ENCODE measurements at places on chromosomes 4 and X.

DNA sequence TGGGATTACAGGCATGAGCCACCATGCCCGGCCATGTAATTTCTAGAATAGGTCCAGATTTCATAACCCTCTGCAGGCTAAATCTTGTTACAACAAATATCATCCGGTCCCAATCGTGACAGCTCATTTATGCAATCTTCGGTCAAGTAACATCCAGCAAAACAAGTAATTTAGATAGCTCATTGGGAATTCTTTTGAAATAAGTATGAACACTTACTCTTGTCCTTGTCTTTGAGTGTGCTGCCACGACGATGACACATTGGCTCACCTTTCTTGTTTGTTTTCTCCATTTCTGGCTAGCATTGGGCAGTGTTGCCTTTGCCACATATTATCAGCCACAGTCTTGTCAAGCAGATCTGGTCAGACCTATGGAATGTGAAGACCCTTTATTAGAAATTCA lies 92.0 kb downstream of the PHEX start:
- no peak for DNase-seq

GRCh38 chr4:187301923-187302322 lies 578.3 kb upstream of the FAT1 start:
- no peak for DNase-seq

GRCh38 chr4:119589165-119589564 lies 39.4 kb downstream of the PDE5A start:
- DNase-seq, result no peak

- DNase-seq, result no peak
Measured at GRCh38 chr4:82529322-82529721, 32.5 kb downstream of the TMEM150C start.

GRCh38 chrX:67922966-67923365 lies 379.1 kb downstream of the AR start:
- no peak for DNase-seq

GRCh38 chrX:70774223-70774622 lies 134.3 kb downstream of the TEX11 start:
- DNase-seq, result no peak

DNA sequence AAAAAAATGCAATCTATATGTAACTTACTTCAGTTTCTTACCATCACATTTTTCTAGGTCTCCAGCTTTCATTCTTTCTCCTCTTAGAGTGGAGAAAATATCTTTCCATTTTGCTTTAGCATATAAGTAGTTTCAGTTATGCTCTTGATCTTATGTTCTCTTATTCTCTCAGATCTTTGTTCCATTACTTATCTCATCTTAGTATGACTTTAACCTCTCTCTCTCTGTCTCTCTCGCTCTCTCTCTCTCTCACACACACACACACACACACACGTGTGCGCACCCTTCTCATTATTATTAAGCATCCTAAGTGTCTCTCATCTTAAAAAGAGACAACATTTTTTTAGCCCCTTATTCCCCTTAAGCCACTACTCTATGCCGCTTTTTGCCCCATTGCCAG lies 92.8 kb downstream of the FAAH2 start:
- DNase-seq, result no peak

- no peak for DNase-seq
Measured at GRCh38 chrX:14290335-14290734, 239.0 kb upstream of the GLRA2 start.

DNA sequence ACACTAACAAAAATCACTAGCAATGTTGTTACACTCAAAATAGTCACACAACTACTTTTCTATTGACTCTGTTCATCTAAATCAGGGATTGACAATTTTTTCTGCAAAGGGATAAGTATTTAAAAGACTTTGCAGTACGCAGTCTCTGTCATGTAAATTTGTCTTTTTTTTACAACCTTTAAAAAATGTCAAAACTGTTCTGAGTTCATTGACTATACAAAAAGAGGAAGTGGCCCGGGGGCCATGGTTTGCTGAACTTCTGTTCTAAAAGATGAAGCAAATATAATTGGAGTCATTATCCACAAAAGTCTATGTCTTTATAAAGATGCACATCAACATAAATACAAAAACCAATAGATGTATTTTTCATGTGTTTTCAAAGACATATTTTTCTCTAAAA lies 1310.3 kb downstream of the RPA4 start:
- DNase-seq, result no peak

DNA sequence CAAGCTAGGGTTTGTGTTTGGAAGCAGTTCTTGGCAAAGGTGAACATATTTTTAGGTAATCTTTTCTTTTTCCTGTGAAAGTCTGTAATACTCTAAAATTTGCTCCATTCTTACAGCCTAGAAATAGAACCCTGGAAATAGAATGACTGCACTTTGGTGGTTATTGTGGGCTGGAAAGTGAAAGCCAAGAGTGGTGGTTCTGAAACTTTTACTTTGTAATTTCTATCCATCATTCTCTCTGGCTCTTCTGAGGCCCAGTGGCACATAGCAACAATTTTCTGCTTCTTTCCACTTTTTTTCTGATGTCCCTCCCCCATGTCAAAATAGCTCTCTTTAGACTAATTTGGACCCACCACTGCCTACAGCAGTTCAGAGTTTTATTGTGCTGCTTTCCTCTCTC lies 300.4 kb upstream of the RPS6KA3 start:
- DNase-seq, result no peak

Measured in stimulated activated CD8-positive, alpha-beta memory T cell treated with anti-CD3 and anti-CD28 coated beads, Interleukin-2, amount 100 ng/mL, for 1 hour (primary cell).